ENCODE measurements at places on chromosomes 3 and 15.
A peak's percentile ranks its signal among the peaks of the same experiment; 100 is the strongest.

DNA sequence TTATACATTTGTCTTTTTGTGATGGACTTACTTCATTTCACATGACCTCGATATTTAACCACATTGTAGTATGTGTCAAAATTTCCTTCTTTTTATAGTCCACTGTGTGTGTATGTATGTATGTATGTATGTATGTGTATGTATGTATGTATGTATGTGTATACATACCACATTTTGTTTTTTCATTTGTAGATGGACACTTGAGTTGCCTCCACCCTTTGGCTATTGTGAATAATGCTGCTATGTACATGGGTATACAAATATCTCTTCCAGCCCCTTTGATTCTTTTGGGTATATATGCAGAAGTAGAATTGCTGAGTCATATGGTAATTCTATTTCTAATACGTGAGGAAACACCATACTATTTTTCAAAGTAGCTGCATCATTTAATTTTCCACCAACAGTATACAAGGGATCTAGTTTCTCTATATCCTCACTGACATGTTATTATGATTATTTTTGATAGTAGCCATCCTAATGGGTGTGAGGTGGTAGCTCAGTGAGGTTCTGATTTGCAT lies 228.2 kb downstream of the OPA1 start:
- no peak for DNase-seq

- DNase-seq, result no peak
These were observed 8.1 kb downstream of the SEC13 start for GRCh38 chr3:10312861-10313260.

DNA sequence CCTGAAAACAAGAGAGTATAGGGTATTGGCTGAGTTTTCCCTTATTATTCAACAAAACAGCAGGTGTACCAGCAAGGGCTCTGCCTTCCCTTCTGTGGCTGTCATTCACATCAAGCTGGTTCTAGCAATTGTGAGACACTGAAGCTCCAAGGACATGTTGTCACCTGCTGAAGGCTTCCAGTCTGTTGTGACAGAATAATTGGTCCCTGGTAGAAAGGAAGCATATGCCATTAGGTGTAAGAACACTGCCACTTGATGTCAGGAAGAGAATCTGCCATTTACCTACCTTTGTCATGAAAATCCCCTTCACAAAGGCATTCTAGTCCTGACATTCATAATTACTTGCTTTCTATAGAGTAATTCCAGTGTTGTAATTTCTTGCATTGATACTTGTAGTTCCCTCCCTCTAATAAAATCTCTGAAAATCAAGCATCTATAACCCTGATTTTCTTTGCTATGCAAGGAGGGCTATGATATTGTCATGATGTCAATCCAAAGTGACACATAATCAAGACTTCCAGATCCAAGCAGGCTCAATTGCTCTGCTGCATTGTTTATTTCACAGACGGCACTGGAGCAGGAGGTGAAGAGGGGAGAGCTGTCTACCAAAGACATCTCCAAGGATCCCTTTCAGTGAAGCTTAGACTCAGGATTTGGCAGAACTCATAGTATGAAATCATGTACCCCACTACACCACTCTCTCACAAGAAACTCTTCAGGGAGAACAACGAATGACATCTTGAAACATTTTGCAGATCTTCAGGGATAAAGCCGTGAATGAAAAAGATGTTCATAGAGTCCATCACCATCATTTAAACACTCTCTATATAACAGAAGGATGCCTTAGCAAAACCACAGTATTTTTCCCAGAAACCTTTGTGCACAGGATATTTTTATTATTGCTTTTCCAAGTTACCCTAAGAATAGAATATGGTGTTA lies 425.3 kb downstream of the RBMS3 start:
- no peak for DNase-seq

DNA sequence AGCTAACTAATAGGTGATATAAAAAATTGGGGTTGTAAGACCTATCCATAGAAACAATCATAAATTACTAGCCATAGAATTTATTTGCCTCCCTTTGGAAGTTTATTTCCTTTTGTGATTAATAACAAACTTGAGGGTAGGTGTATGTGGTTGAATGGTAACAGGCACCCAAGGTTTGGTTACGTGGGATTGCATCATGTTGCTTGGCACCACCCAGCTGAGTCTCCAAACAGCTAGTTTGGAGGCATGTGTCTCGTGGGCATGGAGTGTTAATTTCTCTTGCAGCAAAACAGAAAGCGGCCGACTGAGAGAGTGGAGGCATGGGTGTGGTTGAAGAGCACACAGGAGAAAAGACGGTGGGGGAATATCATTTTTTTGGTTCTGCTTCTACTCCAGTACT lies 441.4 kb downstream of the CNTN4 start:
- DNase-seq, result no peak

DNA sequence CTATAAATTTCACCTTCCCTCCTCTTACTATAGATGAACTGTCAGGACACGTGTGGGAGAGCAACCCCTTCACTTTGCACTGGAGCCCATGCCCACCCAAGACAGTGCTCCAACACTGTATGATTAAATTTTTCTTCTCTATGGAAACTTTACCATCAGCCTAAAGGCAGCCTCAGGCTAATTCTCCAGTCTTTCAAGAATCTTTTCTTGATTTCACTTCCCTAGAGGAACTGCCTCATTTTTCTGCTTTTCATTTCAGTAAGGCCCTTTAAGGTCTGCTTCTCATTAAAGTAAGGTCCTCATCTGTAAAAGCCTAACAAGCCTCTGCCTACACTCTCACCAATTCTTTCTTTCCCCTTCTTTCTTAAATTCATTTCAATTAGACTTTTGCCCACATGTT lies 137.3 kb downstream of the KCNMB2 start:
- DNase-seq, result no peak

GRCh38 chr3:188497021-188497420 lies 343.1 kb downstream of the LPP start:
- no peak for DNase-seq

GRCh38 chr3:105101603-105102002 lies 265.1 kb upstream of the ALCAM start:
- DNase-seq, result no peak

GRCh38 chr15:68284616-68285258 lies 7.2 kb downstream of the FEM1B start:
- DNase-seq, result no peak

DNA sequence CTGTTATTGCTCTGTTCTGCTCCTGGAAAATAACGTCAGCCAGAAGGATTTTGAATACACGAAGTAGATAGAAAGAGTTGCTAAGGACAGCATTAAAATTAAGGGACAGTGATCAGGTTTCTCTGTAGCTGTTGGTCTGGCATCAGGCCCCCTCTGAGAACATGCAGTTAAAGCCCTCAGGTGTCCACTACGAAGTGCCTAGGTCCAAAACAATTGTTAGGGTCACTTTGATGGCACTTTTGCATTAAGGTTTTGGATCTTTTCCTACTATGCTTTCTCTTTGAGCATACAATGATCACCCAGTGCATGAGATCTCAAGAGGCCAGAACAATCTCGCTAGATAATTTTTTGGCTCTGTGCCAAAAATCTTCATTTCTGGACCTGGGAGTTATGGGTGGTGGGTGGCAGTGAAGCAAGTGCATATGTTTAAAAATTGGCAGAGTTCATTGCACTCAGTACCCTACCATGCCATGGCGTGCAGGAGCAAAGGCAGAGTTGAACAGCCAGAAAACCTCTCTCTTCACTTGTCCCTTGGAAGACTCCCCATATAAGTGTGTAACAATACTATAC lies 797.6 kb downstream of the ROBO2 start:
- no peak for DNase-seq

- DNase-seq, result no peak
These were observed 48.3 kb downstream of the PRTG start for GRCh38 chr15:55694652-55695150.

GRCh38 chr15:56956538-56956937 lies 38.1 kb downstream of the TCF12 start:
- no peak for DNase-seq

GRCh38 chr3:29605845-29606244 lies 325.0 kb downstream of the RBMS3 start:
- DNase-seq, result no peak

DNA sequence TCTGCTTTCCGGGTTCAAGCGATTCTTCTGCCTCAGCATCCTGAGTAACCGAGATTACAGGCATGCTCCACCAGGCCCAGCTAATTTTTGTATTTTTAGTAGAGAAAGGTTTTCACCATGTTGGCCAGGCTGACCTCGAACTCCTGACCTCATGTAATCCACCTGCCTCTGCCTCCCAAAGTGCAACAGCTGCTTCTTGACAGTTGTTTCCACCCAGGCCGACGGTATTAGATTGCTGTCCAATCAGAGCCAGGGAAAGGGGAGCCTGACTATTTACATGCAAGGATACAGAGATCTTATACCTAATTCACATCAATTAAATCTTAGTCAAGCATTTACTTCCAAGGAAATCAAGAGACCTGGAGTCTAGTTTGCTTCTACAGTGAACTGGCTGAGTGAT lies 4.0 kb upstream of the CAPN3 start:
- no peak for DNase-seq

GRCh38 chr3:58470363-58471024 lies 21.4 kb upstream of the KCTD6 start:
- no peak for DNase-seq

DNA sequence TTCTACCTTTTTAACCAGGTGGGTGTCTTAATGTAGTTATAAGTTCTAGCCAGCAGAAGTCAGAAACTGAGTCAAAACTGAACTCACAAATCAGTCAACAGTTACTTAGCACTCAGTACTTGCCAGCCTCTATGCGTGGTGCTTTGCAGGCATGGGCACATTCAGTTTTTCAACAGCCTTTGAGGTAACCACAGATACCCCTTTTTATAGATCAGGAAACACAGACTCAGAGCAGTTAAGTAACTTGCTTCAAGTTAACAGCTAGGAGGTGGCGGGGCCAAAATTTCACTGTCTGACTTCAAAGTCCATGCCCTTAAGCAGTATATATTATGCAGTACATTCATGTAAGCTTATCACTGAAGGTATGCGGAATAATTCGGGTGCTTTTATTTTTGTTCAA lies 139.4 kb downstream of the FHIT start:
- DNase-seq, result no peak

DNA sequence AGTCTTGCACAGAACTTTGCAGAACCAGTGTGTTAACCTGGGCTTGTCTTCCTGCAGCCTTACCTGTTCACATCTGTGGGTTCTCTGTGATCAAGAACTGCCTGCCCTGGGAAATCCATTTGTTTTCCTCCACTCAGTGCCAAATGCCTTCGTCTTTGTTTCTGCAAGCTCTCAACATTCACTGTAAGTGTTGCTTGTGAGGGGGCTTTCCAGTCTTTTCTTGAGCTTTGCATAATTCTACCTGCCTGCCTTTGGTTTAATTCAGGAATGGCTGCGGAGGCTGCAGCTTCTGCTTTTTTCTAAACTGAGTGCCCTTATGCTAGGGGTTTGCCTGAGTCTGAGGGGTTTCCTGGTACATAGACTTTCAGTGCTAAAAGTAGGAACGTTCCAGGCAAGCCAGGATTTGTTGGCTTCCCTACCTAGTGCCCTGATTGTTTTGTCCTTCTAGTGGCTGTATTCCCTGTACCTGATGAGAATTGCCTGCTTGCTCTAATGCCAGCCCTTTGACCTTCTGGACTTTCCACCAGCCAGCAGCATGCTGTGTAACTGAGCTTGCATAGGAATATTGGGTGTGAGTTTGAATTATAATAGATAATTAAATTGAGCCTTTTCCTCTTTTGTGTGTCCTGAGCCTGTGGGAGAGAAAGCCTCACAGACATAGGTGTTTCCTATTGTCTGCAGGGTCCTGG lies 96.6 kb upstream of the CLSTN2 start:
- DNase-seq, result no peak

GRCh38 chr3:71288269-71288930 lies 295.1 kb downstream of the FOXP1 start:
- DNase-seq, result no peak

DNA sequence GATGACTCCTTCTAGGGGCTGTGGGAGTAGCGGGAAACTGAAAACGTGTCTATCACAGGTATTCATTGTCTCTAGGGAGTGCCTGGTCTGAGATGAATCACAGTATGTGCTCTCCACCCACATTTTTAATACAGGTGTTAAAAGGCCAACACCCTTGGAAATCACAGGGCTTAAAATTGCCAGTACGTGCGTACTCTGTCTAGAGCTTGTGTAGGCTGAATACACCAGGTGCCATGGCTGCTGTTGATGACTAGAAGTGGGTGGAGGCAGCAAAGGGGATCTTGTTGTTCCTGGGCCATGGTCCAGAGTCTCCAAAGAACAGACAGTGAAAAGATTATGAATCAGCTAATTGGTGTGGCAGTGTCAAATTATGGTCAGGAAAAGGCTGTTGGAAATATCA lies 35.1 kb upstream of the P3H2 start:
- no peak for DNase-seq

- no peak for DNase-seq
These were observed 17.0 kb downstream of the FSTL1 start for GRCh38 chr3:120433662-120434331.

DNA sequence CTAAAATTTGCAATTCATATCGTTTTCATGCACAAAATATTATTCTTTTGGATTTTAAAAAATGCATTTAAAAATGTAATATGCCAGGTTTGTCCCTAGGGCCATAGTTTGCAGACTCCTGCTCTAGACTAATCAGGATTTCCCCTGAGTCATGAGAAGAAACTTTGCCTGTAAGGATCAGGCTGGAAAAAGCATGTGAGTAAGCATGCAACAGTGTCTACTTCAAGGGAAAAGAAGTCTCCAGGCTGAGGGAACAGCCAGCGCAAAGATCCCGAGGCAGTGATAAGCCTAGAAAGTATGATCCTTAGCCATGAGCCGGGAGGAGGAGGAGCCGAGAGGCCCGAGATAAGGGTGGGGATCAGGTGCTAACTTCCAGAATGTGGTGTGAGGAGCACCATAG lies 382.8 kb upstream of the CFAP20DC start:
- no peak for DNase-seq

GRCh38 chr3:145183261-145183660 lies 977.7 kb downstream of the PLOD2 start:
- no peak for DNase-seq

GRCh38 chr15:85168642-85169173 lies 187.1 kb downstream of the PDE8A start:
- DNase-seq, result peak; percentile 40

GRCh38 chr3:15384510-15385237 lies 42.7 kb downstream of the METTL6 start:
- no peak for DNase-seq

- DNase-seq, result no peak
These were observed 33.9 kb upstream of the MBNL1 start for GRCh38 chr3:152234657-152235375.

GRCh38 chr3:149658744-149659497 lies 1.1 kb upstream of the WWTR1 start:
- no peak for DNase-seq
